ENCODE measurements at places on chromosomes 4 and X. TPM values are rescaled to one million over a fixed set of nuclear protein-coding genes. Genes with fewer than 3 reads are reported as not detected.
A peak's percentile ranks its signal among the peaks of the same experiment; 100 is the strongest.

DNA sequence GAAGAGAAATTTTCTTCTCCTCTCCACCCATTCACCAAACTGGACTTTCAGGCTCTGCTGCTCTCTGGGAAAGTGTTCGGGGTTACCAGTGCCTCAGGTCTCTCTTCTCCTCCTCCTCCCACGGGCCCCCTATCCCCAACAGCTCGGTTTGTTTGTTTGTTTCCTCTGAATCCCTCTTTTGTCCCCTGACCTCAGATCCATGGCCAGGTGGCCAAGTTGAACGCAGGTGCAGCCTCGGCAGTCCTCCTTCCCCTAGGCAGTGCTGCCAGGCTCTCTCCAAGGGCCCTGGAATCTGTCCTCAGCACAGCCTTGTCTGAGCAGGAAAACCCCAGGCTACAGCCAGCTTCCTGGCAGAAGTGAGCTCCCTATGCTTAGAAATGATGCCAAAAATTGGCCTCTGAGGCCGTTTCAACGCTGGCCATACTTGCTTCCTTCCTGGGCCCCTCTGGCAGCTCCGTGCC, 60.0 kb downstream of the FHDC1 start:
- DNase-seq, result no peak

DNA sequence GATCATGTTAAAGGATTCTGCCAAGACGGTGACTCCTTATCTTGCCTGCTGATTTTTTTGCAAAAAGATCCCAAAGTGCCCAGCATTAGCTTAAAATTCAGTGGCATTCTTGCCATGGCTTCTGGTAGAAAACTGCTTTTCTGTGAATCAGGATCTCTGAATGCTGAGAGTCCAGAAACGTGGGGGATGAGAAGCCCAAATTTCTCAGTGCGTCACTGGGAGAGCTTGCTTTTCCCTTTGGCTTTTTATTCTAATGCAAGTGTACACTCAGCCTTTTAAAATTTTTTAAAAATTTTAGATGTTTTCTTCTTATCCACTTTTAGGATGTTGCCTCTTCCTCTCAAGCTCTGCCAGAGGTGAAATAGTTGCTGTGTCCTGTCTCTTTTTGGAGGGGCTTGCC, 98.4 kb downstream of the TLL1 start:
- no peak for DNase-seq

DNA sequence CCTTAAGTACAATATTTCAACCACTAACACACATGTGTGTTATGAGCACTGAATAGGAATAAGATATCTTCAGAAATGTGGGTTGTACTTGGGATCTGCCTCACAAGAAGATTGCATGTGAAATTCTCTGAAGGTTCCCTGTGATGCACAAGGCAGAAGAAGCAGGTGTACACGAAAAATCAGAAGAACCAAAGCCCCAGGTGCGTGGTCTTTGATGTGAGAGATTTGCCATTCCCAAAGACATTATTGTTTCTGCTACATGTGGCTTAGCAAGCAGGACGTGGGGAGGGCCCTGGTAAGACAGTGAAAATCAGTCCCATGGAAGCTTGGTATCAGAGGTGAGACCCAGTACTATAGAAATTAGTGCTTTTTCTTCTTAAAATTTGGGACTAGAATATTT, 13.0 kb upstream of the SPRY1 start:
- DNase-seq, result no peak

- DNase-seq, result no peak
Measured at GRCh38 chr4:163395758-163396157, 52.1 kb downstream of the NPY5R start.

DNA sequence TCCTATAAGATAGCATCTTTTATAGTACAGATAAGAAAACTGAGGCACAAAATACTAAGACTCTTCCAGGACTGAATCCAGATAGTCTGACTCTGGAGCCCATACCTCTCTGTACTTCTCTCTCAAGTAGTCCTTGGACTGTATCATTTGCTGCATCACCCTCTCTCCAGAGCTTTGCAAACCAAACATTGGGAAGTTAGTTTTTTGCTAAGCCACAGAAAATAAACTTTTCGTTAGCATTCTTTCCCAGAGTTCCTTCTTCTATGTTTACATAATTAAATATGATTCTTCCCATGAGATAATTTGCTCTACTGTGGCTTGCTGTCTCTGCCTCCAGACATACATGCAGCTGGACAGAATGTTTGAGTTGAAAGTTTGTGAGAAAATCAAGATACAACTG, 22.0 kb downstream of the PPEF2 start:
- no peak for DNase-seq

- DNase-seq, result no peak
Measured at GRCh38 chrX:72306085-72306801, 529 bp upstream of the CITED1 start.

- no peak for DNase-seq
Measured at GRCh38 chr4:95835672-95836071, 4.2 kb upstream of the PDHA2 start.

DNA sequence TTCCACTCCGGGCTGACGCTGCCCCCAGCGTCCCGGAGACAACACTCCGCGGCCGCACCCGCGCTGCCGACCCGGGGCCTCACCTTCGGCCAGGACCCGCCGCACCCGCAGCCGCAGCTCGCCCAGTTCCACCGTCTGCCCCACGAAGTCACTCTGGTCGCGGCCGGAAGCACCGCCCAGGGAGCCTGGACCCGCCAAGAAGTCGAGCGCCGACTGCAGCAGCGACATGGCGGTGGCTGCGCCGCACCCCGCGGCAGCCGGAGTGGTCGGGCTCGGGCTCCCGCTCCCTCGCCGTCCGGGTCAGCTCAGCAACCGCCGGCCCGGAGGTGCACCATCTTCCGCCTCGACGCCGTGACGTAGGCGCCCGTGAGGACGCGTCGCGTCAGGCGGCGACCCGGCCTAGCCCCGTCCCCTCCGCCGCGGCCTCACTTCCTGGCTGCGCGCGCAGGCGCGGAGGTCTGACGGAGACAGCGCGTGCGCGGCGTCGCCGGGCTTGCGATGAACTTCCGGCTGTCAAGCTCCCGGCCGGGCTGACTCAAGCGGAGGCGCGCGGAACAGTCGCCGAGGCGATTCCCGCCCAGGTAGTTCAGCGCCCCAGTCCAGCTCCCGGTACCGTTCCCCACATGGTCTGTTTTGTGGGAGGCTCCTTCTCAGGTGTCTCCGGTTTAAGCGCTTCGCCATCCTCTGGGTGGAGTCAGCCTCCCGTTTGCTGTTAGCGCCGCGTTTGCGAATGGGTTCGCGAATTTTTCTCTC, at the start of the genes GAK and TMEM175:
GAK (minus strand) TSS at position 357 of the 753 bp plus-strand sequence; CDS start at position 228, 129 bp downstream.
TMEM175 (plus strand) TSS at position 501 of the 753 bp plus-strand sequence. CDS start 15,280 bp downstream, outside the sequence.
- DNase-seq, result peak; percentile 98

DNA sequence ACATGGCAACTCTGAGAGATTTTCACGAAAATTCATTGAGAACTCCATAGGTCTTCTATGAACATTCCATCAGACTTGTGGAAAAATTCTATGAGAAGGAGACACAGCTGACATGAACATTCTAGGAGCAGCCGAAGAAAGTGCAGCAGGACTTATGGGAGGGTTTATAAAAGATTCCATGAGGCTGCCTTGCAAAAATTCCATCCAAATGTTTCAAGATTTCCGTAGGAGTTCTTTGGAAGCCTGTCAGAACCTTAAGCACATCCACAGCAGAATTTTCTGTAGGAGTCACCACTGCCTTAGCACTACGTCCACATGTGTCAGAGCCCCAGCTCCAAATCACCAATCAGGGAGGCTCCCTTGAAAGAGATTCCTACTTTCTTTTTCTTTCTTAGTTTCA, 67.0 kb upstream of the MSX1 start:
- no peak for DNase-seq

DNA sequence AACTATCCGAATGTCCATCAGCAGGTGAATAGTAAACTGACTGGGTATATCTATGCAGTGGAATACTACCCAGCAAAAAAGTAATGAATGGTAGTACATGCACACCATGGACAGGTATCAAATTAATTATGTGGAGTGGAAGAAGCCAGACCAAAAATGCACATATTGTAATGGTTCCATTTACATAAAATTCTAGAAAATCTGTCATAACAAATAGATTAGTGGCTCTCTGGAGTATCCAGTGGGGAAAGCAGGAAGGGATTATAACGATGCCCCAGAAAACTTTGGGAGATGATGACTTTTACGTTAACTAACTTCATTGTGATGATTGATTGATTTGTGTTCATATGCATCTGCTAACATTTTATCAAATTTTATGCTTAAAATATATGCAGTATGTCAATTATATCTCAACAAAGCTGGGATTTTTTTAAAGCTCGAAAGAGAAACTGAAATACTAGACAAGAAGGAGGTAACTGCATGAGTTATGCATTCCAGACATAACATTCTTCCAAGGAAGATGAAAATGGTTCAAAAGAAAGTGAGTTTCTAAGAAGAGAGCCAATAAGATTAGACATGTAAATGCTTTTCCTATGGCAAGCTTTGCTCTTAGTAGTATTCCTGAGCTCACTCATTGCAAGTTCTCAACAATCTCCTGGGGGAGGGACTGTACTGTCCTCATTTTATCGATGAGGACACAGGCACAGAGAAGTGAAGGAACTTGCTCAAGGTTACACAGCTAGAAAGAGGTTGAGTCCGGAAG, 58.6 kb upstream of the MSX1 start:
- no peak for DNase-seq

- no peak for DNase-seq
Measured at GRCh38 chr4:154579927-154580326, 10.6 kb downstream of the FGA start.

DNA sequence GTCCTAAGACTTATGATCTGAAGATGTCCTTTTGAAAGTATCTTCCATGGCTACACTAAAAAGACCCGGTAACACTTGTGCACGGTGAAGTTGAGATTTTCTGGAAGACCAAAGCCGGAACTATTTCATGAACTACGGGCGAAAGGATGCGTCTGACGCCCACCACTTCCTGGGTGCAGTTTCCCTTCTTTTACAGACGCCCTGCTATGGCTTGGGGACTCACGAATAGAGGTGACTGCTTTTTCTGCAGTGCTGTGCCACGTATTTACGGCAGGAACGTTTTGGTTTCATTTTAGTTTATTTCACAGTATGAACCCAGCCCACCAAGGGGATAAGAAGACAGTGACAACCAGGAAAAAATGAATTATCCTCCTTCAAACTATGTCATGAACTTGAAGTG, 180.4 kb downstream of the AFAP1 start:
- no peak for DNase-seq

GRCh38 chr4:139438141-139438540, 15.8 kb upstream of the RAB33B start:
- no peak for DNase-seq

- no peak for DNase-seq
Measured at GRCh38 chrX:153775293-153776119, 5.3 kb upstream of the SRPK3 start.

DNA sequence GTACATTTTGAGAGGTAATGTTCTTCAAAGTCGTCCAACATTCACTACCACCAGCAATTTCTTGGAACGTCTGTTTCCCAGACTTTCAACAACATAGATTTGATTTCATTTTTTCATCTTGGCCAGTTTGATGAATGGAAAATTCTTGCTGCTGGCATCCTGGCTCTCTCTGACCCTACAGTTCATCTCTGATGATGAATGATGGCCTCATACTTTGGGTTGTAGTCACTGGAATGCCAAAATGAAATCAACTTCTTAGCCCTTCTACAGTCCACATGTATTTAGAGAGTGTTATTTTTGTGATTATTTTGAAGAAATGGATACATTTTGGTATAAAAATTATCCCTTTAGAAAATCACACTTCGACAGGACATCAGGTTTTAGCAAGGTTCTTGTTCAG, 8.8 kb downstream of the CHST7 start:
- no peak for DNase-seq

- DNase-seq, result no peak
Measured at GRCh38 chr4:119781044-119781443, 152.4 kb upstream of the PDE5A start.

DNA sequence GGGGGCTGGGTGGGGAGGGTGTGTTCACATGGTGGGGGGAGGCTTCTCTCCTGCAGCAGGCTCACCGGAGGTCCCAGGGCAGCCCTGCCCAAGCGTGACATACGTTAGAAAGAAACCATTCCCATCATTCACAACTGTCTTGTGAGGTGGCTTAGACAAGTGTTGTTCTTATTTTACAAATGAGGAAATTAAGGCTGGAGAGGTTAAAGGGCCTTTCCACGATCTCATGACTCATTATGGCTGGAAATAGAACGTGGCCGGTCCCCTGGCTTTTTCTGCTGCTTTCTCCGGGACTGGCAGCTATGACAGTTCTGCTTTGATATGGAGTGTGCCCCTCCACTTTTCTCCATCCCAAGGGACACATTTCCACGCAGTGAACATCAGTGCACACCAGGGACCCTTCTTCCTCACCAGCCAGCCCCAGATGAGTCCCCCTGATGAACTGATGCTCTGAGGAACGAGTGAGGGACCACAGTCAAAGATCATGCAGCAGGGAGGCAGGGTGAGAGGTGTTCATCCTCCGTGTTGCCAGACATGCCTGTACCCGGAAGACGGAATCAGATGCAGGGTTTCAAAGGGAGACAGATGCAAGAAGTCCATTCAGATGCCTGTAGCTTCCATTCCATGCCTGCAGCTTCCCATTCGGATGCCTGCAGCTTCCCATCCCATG, 64.0 kb upstream of the ACSL1 start:
- no peak for DNase-seq

GRCh38 chr4:150021483-150021882, 56.8 kb upstream of the DCLK2 start:
- DNase-seq, result no peak

- DNase-seq, result no peak
Measured at GRCh38 chr4:7807351-7807921, 132.2 kb downstream of the AFAP1 start.

- no peak for DNase-seq
Measured at GRCh38 chr4:60812811-60813210, 387.3 kb upstream of the ADGRL3 start.

GRCh38 chrX:123324625-123325024, 140.5 kb downstream of the GRIA3 start:
- DNase-seq, result no peak

GRCh38 chr4:54746218-54746617, 88.5 kb downstream of the KIT start:
- no peak for DNase-seq

GRCh38 chrX:131288738-131289511, at the start of gene IGSF1:
TSS of gene IGSF1 (minus strand) at chrX:131289306. CDS start at chrX:131286674, 2,632 bp downstream.
- no peak for DNase-seq

GRCh38 chrX:130555341-130555740, 153.6 kb downstream of the RBMX2 start:
- no peak for DNase-seq

GRCh38 chrX:153991013-153991580, 18.5 kb downstream of the TMEM187 start:
- no peak for DNase-seq

- DNase-seq, result no peak
Measured at GRCh38 chr4:183101956-183102480, 3.0 kb downstream of the WWC2 start.

- DNase-seq, result no peak
Measured at GRCh38 chr4:40918330-40918729, 168.6 kb downstream of the NSUN7 start.

The GPR50 gene
- not detected for polyA plus RNA-seq

The ABLIM2 gene
- polyA plus RNA-seq, result 0.52 TPM

The CXCL11 gene
- not detected for polyA plus RNA-seq

The AGTR2 gene
- not detected for polyA plus RNA-seq

The SLC30A9 gene
- 42.5 TPM for polyA plus RNA-seq

The ASB9 gene
- not detected for polyA plus RNA-seq

The ZCCHC18 gene
- polyA plus RNA-seq, result 18.2 TPM

The MTMR8 gene
- polyA plus RNA-seq, result 3.5 TPM

The FAM236A gene
- not detected for polyA plus RNA-seq

Data from naive B cell (primary cell).